ENCODE measurements at places on chromosomes 12 and 14. TPM values are rescaled to one million over a fixed set of nuclear protein-coding genes. Genes with fewer than 3 reads are reported as not detected.

The SPRING1 gene
- 29.1 TPM for total RNA-seq

The CMA1 gene
- total RNA-seq, result not detected

The AHNAK2 gene
- total RNA-seq, result 91.9 TPM

The IFNG-AS1 gene
- not detected for total RNA-seq

The BICDL1 gene
- total RNA-seq, result 0.11 TPM

The KCNH3 gene
- not detected for total RNA-seq

The ZNF891 gene
- 1.00 TPM for total RNA-seq

The TAS2R14 gene
- 2.9 TPM for total RNA-seq

The FANCM gene
- total RNA-seq, result 6.2 TPM

The TDRD9 gene
- total RNA-seq, result 2.2 TPM

The ZBTB42 gene
- 2.7 TPM for total RNA-seq

The ATL1 gene
- 10.0 TPM for total RNA-seq

The KRT79 gene
- not detected for total RNA-seq

The SMCO3 gene
- 0.11 TPM for total RNA-seq

The LPAR5 gene
- total RNA-seq, result 0.12 TPM

The RPL36AL gene
- total RNA-seq, result 240 TPM

The ARHGAP9 gene
- total RNA-seq, result 0.12 TPM

All from uterine smooth muscle cell (primary cell).